ENCODE measurements at places on chromosomes 3 and 15.

GRCh38 chr3:37181756-37182155, 7.4 kb upstream of the LRRFIP2 start:
- DNase-seq: no peak

- no peak for DNase-seq
Observed at GRCh38 chr3:173021547-173022185, 119.4 kb downstream of the SPATA16 start.

DNA sequence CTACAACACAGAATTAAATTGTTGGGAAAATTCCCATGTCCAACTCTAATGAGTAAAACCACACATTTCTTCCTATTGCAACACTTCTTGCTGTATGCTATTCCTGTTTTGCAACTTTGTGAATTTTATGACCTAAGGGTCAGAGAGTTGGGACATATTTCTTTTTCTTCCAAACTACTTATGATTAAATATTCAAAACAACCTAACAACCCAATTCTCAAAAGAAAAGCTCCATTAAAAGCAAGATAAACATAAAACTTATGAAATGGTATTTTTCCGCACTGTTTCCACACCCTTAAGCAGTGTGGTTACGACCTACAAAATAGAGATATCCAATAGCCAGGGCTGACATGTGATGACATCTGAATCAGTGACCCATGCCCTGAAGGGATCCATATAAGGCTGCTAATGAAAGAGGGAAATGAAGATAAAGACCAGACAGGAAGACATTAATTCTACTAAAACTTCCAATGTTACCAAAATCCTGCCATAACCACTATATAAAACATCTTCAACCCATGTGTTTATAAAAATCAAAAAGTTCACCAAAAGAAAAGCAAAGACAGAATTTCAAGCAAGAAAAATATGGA, 45.6 kb downstream of the DMXL2 start:
- DNase-seq: no peak

- no peak for DNase-seq
Observed at GRCh38 chr3:41338276-41338675, 139.0 kb downstream of the CTNNB1 start.

DNA sequence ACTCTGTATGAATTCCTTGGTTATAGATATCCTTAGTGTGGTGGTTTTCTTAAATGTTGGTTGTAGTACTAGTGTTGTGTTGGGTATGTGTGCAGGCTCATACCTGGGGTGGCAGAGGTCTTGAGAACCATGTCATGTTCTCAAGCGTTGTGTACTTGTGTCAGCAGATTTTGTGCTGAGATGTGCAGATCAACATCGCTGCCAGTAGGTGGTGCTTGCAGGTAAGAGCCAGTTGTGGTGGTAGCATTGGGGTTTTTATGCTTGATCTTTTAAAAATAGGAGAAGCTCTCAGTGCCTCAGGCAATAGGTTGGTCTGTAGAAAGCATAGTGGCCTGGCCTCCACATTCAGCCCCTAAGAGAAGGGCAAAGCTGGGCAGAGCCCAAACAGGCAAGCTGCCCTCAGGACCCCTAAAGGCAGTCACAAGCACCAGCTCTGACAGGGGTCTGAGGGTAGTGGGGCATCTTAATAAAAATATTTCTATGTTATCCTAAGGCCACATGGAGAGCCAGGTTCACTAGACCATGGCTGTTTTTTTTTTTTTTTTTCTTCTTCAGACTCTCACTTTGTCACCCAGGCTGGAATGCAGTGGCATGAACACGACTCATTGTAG, 164.0 kb downstream of the IL20RB start:
- DNase-seq: no peak

DNA sequence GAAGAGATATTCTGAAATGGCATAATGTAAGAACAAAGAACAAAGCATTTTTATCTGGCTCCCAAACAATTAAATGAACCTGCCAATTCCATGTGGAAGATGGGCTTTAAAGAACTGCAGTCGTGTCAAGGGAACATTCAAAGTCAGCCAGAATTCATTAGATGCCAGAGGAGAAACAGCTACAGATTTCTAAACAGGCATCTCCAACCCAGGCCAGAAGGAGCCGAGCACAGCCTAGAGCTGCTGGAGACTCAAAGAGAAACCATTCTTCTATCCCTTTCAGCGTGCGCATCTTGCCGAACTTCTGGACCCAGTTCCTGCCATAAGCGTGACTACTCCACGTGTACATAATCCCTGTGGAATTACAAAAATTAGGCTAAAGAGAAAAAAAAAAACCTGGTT, 60.4 kb downstream of the MB21D2 start:
- no peak for DNase-seq

All from stimulated activated CD8-positive, alpha-beta memory T cell treated with anti-CD3 and anti-CD28 coated beads, Interleukin-2, amount 100 ng/mL, for 1 hour (primary cell).